ENCODE measurements at places on chromosomes 12 and 14. TPM values are rescaled to one million over a fixed set of nuclear protein-coding genes. Genes with fewer than 3 reads are reported as not detected.

SLC6A12 gene
- total RNA-seq, result 1.3 TPM

SLC7A7 gene
- 7.6 TPM for total RNA-seq

STYX gene
- total RNA-seq, result 9.5 TPM

ARID4A gene
- total RNA-seq, result 30.5 TPM

SPATA7 gene
- total RNA-seq, result 6.7 TPM

TBK1 gene
- 16.2 TPM for total RNA-seq

MYRFL gene
- 0.23 TPM for total RNA-seq

ACVRL1 gene
- total RNA-seq, result 247 TPM

KRT83 gene
- not detected for total RNA-seq

IL22 gene
- not detected for total RNA-seq

GLS2 gene
- 1.2 TPM for total RNA-seq

SERPINA10 gene
- 0.09 TPM for total RNA-seq

KERA gene
- not detected for total RNA-seq

PIANP gene
- total RNA-seq, result 2.9 TPM

HELB gene
- 5.4 TPM for total RNA-seq

GUCY2C gene
- 33.2 TPM for total RNA-seq

TTC6 gene
- total RNA-seq, result 1.7 TPM

TMEM63C gene
- total RNA-seq, result 40.8 TPM

KRT85 gene
- total RNA-seq, result not detected

CGRRF1 gene
- total RNA-seq, result 22.5 TPM

ATL1 gene
- total RNA-seq, result 12.0 TPM

MRPS35 gene
- 67.3 TPM for total RNA-seq

TXNRD1 gene
- total RNA-seq, result 77.5 TPM

LRTM2 gene
- total RNA-seq, result not detected

ZC2HC1C gene
- 4.0 TPM for total RNA-seq

P2RX2 gene
- total RNA-seq, result 0.19 TPM

CCDC177 gene
- not detected for total RNA-seq

OR6C70 gene
- total RNA-seq, result not detected

OTUB2 gene
- total RNA-seq, result 1.3 TPM
